Fibroblast of skin of right quadriceps (primary cell): ENCODE measurements at places on chromosomes 6 and 20.

DNA sequence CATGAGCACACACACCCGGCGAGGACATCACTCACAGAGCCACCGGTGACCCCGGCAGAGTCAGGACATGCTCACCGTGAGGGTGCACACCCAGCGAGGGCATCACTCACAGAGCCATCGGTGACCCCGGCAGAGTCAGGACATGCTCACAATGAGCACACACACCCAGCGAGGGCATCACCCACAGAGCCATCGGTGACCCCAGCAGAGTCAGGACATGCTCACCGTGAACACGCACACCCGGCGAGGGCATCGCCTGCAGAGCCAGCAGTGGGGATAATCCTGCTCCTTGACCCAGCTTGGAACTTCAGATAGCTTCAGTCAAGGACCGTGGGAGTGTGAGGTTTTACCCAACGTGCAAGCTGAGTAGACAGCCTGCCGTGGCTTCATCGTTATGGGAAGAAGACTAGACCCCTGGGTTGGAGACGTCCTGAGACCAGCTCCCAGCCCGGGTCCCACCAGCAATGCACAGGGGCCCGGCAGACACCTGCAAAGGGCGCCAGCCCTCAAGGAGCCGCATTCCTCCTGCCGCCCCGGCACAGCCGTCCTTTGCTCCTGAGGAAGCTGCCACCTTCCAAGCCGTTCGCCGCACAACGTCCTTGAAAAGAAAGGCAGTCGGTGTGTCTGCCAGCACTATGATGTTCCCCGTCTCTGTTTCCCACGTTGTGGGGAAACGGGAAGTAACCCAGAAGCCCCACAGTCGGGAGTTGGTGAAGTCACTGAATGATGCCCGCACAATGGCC, 192.3 kb downstream of the DLL1 start:
- no peak for DNase-seq

GRCh38 chr20:60254901-60255411, 296.7 kb downstream of the CDH26 start:
- DNase-seq = peak; percentile 38

GRCh38 chr6:119584088-119584487, 234.5 kb upstream of the MAN1A1 start:
- no peak for DNase-seq

GRCh38 chr6:104540743-104541142, 319.0 kb downstream of the HACE1 start:
- peak; percentile 84 for DNase-seq

DNA sequence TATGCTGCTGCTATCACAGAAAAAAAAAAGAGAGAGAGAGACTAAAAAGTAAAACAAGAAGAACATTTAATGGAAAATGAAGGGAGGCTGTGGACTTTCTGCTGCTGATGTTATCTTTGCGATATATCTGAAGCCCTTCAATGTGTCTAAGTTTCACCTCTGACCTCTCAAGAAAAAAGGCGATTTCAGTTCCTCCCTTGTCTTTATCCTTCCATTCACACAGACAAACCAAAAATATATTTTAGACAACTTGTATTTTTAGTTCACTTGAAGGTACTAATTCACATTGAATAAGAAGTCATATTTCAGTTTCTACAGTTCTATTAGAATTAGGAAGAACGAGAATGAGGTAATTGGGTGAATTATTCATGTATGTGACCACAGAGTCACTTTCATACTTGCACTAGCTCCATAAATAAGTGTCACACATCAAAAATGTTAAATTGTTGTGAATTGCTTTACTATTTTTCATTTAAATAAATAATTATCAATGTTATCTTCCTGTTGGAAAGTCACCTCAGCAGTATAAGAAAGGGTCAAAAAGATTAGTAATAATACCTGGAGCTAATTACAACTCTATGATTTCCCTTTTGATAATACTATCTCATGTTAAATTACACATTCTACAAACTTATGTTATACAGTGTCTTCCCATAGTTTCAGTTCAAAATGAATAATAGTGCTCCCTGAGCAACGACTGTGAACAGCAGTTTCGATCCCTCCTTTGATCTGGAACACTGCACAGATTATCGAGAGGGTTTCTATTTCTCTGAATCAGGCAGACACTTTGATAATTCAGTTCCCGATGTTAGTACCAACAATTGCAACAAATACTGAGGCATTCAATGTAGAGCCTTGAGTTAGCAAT, 85.2 kb upstream of the PLCB4 start:
- DNase-seq = no peak

GRCh38 chr6:134123666-134124208, 71.3 kb upstream of the SLC2A12 start:
- DNase-seq = peak; percentile 73

- DNase-seq = no peak
These were observed 59.5 kb downstream of the BFSP1 start for GRCh38 chr20:17471606-17472187.

- peak; percentile 41 for DNase-seq
These were observed 288.0 kb upstream of the AGPAT4 start for GRCh38 chr6:161561908-161562307.

- DNase-seq = no peak
These were observed 166.1 kb upstream of the CST7 start for GRCh38 chr20:24782801-24783630.

DNA sequence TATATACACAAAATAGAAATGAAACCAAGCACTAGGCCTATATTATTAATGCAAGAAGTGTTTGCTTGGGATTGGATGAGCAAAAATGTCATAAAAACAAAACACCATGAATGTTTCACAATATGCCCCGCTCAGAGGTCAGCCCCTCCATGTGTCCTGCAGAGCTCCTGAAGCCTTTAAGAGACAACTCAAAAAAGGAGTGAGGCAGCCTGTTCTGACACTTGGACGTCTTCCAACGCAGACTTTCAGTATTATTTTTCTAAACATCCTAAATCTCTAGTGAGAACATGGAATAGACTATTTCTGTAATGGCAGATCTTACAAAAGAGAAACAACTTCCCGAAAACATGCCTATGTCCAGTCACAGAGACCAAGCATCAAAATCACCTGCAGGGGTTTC, 322.6 kb downstream of the PRKN start:
- no peak for DNase-seq

- no peak for DNase-seq
These were observed 380.3 kb upstream of the ARID1B start for GRCh38 chr6:156396791-156397418.

GRCh38 chr6:114581293-114581692, 238.5 kb upstream of the HS3ST5 start:
- DNase-seq = no peak

DNA sequence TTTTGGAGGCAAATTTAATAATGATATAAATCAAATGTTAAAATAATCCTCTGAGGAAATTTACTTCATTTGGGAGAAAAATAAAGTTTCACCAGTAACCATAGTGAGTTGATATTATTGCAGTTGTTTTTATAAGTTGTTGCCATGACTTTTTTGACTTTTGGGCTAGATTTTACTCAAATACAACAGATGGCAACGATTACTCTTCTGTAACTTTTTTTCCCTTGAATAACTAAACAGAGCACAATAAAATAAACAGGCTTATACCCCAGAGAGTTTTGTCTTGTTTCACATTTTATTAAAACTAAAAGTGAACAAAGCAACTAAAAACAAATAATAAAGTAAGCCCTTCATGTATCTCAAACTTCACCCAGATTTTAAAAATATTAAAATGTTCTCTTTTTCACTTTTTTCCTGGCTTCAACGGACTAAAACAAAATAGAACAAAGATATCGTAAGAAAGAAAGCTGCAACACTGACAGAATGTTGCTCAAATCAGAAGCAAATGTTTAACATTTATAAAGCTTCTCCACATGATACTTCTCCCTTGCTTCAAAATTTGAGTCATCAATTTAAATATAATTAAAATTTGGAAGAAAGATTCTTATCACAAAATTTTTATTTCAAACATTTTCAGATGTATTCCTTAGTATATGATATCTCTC, 42.5 kb upstream of the BMP5 start:
- DNase-seq = peak; percentile 23
